Fibroblast of skin of right biceps (primary cell): ENCODE measurements at places on chromosomes 4 and X.
A peak's percentile ranks its signal among the peaks of the same experiment; 100 is the strongest.

DNA sequence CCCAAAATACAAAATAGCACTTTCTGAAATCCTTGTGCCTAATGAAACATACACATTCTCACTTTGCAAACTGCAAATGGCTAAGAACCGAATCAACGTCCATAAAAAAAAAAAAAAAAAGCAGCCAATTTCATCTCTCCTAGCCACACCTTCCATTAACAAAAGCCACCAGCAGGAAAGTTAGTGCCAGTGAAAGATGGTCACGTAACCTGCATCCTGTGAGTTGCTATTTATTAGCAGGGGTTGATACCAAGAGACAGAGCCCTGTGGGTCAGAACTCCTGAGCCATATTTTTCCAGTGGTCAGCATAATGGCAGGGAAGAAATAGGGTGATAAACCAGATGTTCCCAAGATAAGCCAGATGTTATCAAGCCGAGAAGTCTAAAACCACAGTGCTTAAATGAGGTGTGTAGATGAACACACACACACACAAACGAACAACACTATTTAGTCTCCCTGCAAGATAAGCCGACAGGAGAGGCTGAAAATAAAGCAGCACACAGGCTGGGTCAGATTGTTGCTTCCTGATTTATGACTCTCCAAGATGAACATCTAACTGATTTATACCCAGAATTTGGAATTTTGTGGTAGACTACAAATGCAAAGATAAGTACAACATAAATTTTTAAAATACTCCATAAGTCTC lies 11.5 kb downstream of the PPARGC1A start:
- DNase-seq: peak; percentile 49

GRCh38 chr4:17544205-17544604 lies 29.2 kb downstream of the CLRN2 start:
- no peak for DNase-seq

DNA sequence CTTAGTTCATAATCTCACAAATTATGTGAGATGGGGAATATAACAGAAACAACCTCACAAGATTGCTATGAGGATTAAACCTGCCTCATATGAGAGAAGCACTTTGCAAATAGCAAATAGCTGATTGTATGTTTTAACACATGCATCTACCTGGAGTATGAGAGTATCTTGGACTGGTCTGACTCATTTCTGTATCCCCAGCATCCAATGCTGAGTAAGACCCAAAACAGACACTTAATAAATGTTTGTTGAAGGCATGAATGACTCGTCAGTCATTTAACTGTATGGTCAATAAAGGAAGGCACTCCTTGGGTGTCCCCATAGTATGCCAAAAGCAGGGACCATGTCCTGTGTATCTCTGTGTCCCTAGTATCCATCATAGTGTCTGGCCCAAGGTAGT lies 350.9 kb upstream of the F9 start:
- no peak for DNase-seq

GRCh38 chrX:12611471-12611870 lies 179.7 kb upstream of the PRPS2 start:
- no peak for DNase-seq

GRCh38 chrX:100926453-100926852 lies 2.3 kb downstream of the XKRX start:
- no peak for DNase-seq

GRCh38 chrX:38262715-38263620 lies 42.3 kb upstream of the SRPX start:
- peak; percentile 65 for DNase-seq

DNA sequence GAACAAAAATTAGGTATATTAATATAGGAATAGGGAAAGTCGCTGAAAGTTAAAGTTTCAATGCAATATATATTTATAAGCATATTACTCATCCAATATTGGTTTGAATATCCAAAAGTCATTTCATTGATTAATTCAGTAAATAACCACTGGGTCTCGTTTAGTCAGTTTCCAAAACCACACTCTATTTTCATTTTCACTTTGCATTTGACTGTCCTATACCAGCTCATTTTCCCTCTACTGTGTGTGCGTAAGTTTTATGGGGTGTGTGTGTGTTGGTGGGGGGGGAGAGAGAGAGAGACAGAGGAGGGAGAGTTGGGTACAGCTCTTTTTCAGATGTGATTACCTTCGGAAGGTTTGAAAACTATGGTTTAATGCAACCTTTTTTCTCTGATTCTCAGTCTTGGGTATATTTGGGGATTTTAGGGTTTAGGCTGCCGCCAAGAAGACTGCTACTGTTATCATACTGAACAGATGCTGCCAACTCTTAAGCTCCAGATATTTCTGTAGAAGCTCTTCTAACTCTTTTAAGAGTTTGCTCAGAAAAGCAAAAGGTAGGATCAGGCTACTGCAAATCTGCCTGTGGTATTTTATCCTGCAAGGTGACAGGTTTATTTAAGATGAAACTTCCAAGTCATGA lies 1427.4 kb downstream of the PCDH7 start:
- DNase-seq: no peak

DNA sequence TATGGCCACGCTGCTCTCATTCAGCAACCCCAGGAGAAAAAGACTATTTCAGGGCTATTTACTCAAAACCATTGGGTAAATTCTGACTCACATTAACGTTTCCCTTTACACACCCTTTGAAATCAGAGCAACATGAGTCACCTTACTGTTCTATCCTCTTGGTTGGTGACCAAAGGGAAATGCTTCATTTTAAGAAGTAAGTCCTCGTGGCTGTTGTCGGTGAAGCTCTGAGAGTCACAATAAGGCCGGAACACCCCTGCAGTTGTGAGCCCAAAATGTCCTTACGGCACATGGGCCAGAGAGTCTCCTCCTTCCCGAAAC lies 56.3 kb upstream of the SPRY1 start:
- peak; percentile 86 for DNase-seq

- DNase-seq: no peak
Measured at GRCh38 chrX:117407449-117408150, 709.0 kb downstream of the KLHL13 start.

GRCh38 chrX:132712350-132712749 lies 223.5 kb upstream of the MBNL3 start:
- DNase-seq: no peak

- no peak for DNase-seq
Measured at GRCh38 chr4:122831515-122832196, 5.0 kb downstream of the FGF2 start.

- no peak for DNase-seq
Measured at GRCh38 chrX:11190745-11191510, 79.8 kb downstream of the HCCS start.

GRCh38 chr4:86472377-86473019 lies 112.6 kb upstream of the MAPK10 start:
- DNase-seq: no peak

GRCh38 chrX:25017667-25018247 lies 2.0 kb upstream of the ARX start:
- DNase-seq: no peak

DNA sequence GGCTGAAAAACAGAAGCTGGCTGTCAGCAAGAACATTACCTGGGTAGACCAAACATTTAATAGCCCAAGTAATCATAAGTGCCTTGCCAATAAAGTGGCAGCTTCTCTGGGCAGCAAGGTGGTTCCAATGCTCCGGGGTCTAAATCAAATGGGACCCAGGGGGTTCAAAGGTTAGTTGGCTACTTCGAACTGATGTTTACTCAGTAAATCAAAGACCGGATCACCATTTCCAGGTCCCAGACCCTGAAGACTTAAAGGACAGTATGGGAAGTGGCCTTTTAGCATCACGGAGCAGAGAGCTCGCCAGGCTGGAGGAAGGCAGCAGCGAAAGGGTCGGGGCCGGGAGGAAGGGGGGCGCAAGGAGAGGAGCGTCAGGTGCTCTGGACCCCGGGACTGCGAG lies 1.0 kb downstream of the SH3KBP1 start:
- DNase-seq: no peak

DNA sequence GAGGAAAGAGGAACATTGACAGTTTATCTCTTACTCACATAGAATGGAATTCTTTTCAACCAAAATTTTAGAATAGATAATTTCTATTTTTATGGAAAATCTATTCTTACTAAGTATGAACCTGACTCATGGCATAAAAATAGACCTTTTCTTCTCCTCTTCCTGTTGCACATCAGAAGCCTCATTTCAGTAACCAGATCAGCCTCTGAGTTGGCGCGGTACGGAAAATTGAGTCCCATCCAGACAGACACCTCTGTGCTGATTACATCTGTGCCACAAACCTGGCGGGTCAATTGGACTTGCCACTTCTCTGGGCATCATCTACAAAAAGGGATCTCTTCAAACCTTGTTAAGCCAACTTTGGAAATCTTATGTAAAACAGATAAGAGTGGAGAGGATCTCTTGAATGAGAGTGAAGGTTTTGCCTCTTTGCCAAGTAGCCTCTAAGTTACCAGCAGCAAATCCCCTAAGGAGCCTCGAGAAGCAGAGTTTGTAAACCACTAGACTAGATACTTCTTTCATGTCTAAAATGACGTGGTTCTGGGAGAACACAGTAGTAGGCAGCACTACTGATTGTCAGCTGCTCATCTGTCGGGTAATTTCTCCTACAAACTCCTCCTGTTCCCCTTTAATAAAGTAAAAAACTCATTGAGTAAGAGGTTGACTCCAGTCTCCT lies 37.4 kb downstream of the TENM3 start:
- DNase-seq: peak; percentile 79
